PC-9 (cell line): ENCODE measurements at places on chromosomes 5 and 9. TPM values are rescaled to one million over a fixed set of nuclear protein-coding genes. Genes with fewer than 3 reads are reported as not detected.

Gene SOHLH1
- not detected in 2 replicates for total RNA-seq

Gene SLC34A3
- 1.4 and 2.5 TPM in 2 replicates for total RNA-seq

Gene MYO10
- total RNA-seq: 92.8 and 116 TPM in 2 replicates

Gene BTNL3
- not detected in 2 replicates for total RNA-seq

Gene OBP2A
- not detected in 2 replicates for total RNA-seq

Gene IFNB1
- not detected in 2 replicates for total RNA-seq

Gene PTPRD
- not detected in 2 replicates for total RNA-seq

Gene COL5A1
- 15.2 and 32.8 TPM in 2 replicates for total RNA-seq

Gene C9orf153
- 0.48 and 0.52 TPM in 2 replicates for total RNA-seq

Gene TRIM32
- total RNA-seq: 40.5 TPM in 2 replicates

Gene ADCY2
- total RNA-seq: not detected in 2 replicates

- no peak for DNase-seq
- no peak overlapping the region for H3K27ac ChIP-seq
- H3K36me3 ChIP-seq: no peaks in the 10 kb centered on the region
- H3K27me3 ChIP-seq: no peaks in the 10 kb centered on the region
- no peak overlapping the region for H3K4me3 ChIP-seq
- peaks cover 9% of the 10 kb centered on the region; the same call in 1 of the 2 replicates for H3K4me1 ChIP-seq
These were observed 232.6 kb upstream of the ANKRD55 start for GRCh38 chr5:56465769-56466135.

DNA sequence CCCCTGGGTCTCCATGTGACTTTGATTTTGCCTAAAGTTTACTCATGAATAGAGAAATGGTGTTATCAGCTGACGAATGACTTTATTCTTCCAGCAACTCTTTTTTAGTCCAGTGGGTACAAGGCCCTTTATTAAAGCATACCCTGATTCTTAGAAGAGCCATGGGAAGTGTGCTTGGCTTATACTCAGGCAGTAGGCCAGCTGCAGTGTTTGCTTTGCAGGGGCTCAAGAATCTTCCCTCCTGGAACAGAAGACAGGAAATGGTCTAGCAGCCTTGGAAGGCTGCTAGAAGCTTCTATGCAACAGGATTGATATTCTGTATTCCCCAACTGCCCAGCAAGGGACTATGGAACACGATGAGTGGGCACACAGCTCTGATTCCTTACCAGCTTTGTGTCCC is 73.4 kb upstream of the PLPP6 start:
- no peak for DNase-seq
- no peaks in the 10 kb centered on the region for H3K4me1 ChIP-seq
- no peaks in the 10 kb centered on the region for H3K27me3 ChIP-seq

- H3K4me1 ChIP-seq: no peaks in the 10 kb centered on the region
- DNase-seq: no peak
- no peak overlapping the region for H3K27ac ChIP-seq
- H3K27me3 ChIP-seq: peaks cover 100% of the 10 kb centered on the region
- H3K36me3 ChIP-seq: no peaks in the 10 kb centered on the region
These were observed 301.3 kb upstream of the IRX4 start for GRCh38 chr5:2184026-2184366.

DNA sequence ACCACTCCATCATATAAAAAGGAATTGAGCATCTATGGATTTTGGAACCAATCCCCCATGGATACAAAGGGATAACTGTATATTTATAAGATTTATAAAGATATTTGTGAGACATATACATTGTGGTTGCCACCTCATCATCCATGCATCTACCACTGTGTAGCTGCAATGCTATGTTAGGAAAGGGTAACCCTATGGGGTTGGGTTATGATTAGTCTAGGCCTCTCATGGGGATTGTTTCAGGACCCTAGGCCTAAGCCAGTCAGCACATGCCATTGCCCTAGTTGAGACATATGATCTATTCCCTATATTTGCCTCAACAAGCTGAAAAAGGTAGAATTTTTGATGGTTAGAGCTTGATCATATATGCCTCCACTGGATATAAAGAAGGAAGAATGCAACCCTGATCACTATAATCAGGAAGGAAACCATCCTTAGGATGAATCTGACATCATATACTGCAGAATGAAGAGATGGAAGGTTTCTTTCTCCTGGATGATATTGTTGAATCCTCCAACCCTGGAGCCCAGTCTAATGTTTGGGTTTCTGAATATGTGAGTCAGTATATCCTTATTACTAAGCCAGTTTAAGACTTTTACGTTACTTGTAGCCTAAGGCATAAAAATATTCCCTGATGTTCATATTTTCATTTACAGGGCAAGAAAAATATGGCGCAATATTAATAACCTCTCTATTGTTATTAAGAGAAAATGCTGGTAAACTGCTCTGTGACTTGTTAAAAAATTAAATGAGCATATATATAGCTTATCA is 94.2 kb downstream of the ADAMTS19 start:
- no peak overlapping the region for H3K4me3 ChIP-seq
- H3K4me1 ChIP-seq: no peaks in the 10 kb centered on the region
- H3K27ac ChIP-seq: no peak overlapping the region
- no peaks in the 10 kb centered on the region for H3K27me3 ChIP-seq
- no peaks in the 10 kb centered on the region for H3K36me3 ChIP-seq

DNA sequence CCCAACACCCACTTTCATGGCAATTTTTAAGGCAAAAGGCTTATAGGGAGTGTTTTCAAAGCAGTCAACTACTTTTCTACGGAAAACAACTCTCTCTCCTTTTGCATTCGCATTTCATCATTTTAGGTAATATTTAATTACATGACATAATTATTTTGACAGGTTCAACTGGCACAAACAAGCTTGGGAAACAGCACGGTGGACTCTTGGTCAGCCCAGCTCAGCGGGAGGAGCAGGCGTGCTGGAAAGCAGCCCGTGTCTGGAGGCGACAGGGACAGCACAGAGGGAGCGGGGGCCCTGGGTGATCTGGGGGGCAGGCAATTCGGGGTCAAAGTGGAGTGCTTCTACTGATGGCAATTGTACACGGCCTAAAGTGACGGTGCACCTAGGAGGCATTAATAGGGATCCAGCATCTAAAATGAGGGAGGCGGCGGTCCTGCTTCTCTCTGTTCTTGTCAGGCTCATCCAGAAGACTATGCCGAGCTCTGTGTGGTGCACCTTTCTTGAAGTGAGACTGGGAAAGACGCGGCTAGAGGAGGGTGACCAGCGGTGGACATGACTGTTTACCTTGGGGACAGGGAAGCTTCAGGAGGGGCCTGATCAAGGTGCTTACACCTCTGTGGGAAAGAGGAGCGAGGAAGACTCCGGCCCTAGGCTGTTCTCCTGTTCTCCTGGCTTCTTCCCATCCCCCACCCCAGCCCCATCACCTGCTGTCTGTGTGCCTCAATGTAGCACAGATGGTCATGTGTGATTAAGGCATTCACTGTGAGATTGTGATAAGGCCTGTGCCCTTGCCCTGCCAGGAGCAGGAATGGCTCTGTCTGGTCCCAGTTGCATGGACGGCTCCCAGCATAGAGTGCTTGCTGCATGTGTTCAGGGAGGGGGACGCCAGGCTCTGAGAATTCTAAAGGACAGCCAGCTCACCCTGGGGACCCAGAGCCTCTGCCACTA is 3.4 kb downstream of the MYMK start:
- no peak overlapping the region for H3K27ac ChIP-seq
- H3K4me1 ChIP-seq: no peaks in the 10 kb centered on the region
- H3K27me3 ChIP-seq: peaks cover 95% of the 10 kb centered on the region
- H3K4me3 ChIP-seq: no peak overlapping the region
- no peaks in the 10 kb centered on the region for H3K36me3 ChIP-seq

DNA sequence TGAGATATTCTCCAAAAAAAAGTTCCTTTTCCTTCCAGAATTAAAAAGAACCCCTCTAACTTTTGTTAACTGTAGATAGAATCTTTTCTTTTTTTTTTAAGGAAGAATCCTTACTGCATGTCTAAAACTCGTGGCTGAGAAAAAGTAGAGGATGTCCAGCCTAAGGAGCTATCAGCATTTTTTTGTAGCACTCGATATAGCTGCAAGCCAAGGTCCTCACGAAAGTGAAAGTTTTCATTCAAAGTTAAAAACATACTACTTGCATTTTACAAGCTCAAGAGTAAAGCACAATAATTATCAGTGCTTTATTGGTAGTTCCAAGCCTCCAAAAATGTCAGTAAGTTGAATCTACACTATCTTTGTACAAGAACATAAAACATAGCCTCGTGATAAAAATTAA is 28.7 kb upstream of the ZSWIM6 start:
- peak overlapping the region; percentile 92 for H3K27ac ChIP-seq
- no peaks in the 10 kb centered on the region for H3K27me3 ChIP-seq
- no peaks in the 10 kb centered on the region for H3K36me3 ChIP-seq
- H3K4me1 ChIP-seq: peaks cover 79% of the 10 kb centered on the region

DNA sequence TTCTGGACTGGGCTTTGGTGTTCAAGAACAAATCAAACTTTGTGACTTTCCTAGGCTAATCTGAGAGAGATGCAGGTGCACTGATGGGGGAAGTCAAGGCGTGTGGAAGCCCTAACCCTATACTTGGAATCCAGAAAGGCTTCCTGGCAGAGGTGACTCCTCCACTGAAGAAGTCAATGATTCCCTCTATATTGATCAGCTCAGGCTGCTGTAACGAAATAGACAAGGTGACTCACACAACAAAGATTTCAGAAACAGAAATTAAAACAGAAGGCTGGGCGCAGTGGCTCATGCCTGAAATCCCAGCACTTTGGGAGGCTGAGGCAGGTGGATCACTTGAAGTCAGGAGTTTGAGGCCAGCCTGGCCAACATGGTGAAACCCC is 69.6 kb upstream of the GGTA1 start:
- no peak for DNase-seq
- no peaks in the 10 kb centered on the region; the same call in 1 of the 2 replicates for H3K27me3 ChIP-seq
- H3K4me1 ChIP-seq: peaks cover 14% of the 10 kb centered on the region
- no peaks in the 10 kb centered on the region for H3K36me3 ChIP-seq

DNA sequence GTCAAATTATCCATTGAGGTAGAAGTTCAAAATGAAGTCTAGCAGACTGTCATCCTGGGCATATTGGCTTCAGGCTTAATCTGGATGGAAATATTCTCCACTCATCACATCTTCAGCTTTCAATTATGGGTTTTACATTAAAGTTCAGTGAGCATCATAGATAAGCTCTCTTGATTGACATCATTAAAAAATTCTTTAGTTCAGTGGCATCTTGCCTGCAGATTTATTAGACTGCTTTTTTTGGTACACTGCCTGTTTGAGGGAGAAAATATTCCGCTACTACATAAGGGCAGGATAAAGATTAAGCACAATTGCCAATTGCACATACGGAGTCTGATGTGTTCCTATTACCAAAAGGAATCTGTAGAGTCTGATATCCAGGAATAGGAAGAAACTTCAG is 2353.8 kb downstream of the MAT2B start:
- H3K27ac ChIP-seq: no peak overlapping the region
- no peak overlapping the region for H3K4me3 ChIP-seq
- H3K36me3 ChIP-seq: no peaks in the 10 kb centered on the region
- no peaks in the 10 kb centered on the region for H3K4me1 ChIP-seq
- DNase-seq: no peak
